Left forelimb (tissue), 1 donor: ENCODE measurements at places on chromosomes 7 and 10.

- DNase-seq: no peak
Observed at GRCh38 chr7:112888781-112889180, 98.6 kb upstream of the TMEM168 start.

DNA sequence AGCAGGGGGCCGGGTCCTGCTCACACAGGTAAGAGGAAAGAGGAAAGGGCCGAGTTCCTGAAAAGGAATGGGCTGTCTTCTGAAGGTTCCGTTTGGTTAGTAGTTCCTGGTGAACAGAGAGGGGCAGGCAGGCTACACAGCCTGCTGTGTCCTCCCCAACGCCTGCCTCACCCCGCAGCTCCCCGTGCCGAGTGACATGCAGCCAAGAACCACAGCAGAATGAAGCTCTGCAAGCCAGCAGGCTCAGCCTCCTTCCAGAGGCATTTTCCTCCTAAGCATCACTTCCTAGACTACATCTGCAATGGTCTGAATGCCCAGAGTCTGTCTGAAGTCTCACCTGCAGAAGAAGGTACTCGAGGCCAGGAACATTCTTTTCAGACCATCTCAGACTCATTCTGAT lies 202.4 kb upstream of the TCERG1L start:
- no peak for DNase-seq

DNA sequence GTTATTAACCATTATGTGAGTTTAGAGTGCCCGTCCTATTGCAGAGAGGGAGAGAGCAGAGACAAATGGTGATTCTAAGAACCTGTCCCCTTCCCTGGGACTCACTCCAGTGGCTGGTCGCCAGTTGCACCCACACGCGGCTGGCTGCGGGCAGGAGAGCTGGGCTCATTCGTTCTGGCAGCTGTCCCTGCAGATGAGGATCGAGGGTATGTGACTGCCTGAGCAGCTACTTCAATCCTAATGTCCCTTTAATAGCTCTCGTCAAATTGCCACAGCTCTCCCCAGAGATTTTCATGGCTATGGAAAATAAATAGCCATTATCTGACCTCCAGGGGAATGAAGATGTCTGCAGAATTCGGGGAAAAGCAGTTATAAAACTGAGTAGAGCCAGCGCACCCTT lies 41.6 kb downstream of the RBM28 start:
- DNase-seq: no peak

DNA sequence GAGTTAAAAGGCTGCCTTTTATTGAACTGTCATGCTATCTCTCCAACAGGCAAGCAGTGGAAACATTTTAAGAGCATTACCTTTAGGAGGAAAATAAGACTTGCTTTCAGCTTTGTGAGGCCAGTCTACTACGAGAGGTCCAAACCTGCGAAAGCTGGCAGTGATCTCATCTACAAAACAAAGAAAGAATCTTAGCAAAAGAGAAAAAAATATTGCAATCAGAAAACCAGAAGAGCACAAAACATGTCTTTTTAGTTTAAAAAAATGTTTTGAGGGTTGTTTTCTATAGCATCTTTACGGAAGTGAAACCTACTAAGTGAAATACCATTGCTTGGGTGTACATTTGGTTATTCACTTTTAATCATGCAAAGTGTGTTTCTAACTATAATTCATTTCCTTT lies 147.9 kb downstream of the CPEB3 start:
- no peak for DNase-seq

DNA sequence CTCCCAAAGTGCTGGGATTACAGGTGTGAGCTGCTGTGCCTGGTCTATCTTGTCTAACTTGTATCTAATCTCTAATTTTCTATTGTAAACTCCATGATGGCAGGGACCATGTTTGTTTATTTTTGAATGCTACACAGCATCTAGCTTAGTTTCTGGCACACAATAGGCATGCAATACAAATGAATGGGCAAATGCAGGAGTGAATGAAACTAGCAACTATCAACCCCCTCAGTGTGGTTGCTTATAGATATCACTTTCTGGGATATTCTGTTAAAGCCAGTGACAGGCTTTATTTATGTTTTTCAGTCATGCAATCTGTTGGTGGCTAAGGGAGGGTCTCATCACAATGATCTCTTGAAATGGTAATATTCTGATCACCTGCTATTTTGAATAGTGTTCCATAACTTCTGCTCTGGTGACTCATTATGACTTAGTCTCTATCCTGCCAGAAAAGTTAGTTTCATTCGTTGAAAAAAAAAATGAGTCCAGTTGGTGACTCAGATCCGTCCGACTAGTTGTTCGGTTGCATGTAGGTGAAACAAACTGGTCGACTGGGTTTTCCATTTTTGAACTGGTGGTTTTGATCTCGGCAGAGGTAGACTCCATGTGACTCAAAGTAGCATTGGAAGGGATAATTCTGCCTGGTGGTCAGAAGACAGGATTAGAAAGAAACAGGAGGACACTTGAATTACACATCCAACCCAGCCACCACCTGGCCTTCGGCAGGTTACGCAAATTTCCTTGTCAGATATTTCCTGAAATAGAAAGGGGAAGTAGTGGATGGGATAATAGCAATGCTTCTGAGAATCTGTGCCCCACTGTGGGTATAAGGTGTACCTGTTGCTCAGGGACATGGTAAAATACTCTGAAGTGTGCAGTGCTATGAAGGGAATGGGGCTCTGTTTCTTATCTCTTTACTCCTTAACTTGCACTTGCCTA lies 76.8 kb downstream of the GATA3 start:
- DNase-seq: no peak

- no peak for DNase-seq
Observed at GRCh38 chr7:18213652-18214051, 186.0 kb upstream of the PRPS1L1 start.

GRCh38 chr7:32259931-32260596 lies 189.9 kb upstream of the PDE1C start:
- no peak for DNase-seq

- DNase-seq: no peak
Observed at GRCh38 chr7:147376192-147376591, 1214.4 kb upstream of the C7orf33 start.

DNA sequence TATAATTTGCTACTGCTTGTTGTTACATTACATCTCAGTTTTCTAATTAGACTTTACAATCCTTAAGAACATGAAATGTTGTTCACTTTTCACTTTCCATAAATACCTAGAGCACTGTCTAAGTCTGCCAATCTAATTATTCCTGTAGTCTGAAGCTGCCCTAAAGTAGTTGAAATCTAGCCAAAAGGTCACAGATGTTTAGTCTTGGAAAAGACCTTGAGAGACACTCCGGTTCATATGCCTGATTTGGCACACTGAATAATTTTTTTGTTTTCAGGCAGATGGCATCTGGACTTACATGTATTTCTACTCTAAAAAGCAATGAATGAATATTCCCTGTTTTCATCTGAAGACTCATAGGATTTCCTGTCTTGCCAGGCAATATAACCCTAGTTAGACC lies 359.1 kb downstream of the ANKRD7 start:
- no peak for DNase-seq

GRCh38 chr10:106076496-106076895 lies 1088.0 kb downstream of the SORCS1 start:
- DNase-seq: no peak

- DNase-seq: no peak
Observed at GRCh38 chr7:131381069-131381838, 53.6 kb downstream of the MKLN1 start.

- no peak for DNase-seq
Observed at GRCh38 chr7:1068619-1069018, 19.3 kb upstream of the GPER1 start.

- no peak for DNase-seq
Observed at GRCh38 chr10:34275626-34276130, 539.4 kb downstream of the PARD3 start.

DNA sequence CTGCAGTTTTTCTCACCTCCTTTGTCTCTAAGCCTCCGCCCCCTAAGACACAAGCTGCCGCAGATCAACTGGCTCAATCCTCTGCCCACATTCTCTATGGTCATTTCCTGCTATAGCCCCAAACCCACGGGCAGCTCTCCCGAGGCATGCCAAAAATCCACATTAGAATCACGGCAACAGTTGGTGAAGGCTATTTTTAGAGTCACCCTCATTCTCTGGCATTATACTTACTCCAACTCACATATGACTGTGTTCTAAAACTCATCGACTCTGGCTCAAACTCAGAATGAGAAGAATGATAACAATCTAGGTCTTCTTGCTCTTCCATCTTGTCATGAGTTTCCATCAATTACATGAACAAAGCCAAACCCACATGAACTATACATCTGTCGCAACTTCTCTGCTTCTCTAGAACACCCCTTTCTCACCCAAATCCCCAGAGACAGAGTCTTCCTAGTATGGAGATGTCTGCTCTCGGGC lies 10.9 kb upstream of the KIAA1549 start:
- no peak for DNase-seq

GRCh38 chr7:31720366-31720765 lies 33.4 kb downstream of the PPP1R17 start:
- DNase-seq: no peak

- DNase-seq: no peak
Observed at GRCh38 chr10:118773041-118773440, 18.3 kb upstream of the CACUL1 start.

GRCh38 chr7:94344826-94345225 lies 49.9 kb upstream of the COL1A2 start:
- no peak for DNase-seq

DNA sequence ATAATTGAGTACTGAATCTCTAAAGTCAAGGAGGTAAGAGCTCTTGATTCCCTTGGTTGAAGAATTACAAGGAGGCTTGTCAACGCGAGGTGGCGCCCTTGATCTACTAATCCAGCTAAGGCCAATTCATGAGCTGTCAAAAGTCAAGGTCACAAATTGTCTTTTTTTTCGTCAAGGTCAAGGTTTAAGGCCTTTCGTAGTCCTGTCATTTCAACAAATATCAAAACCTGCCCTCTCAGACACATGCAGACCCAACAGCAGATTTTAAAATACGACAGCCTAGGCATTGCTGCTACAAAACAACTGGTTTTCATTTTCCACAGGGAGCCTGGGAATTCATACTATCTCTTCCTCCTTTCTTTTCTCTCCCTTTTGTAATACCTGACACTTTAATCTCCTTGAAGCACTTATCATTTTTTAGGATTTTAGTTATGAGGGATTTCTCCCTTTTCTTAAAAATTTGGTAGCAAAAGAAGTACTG lies 3.6 kb downstream of the HOXA13 start:
- DNase-seq: peak; percentile 87

DNA sequence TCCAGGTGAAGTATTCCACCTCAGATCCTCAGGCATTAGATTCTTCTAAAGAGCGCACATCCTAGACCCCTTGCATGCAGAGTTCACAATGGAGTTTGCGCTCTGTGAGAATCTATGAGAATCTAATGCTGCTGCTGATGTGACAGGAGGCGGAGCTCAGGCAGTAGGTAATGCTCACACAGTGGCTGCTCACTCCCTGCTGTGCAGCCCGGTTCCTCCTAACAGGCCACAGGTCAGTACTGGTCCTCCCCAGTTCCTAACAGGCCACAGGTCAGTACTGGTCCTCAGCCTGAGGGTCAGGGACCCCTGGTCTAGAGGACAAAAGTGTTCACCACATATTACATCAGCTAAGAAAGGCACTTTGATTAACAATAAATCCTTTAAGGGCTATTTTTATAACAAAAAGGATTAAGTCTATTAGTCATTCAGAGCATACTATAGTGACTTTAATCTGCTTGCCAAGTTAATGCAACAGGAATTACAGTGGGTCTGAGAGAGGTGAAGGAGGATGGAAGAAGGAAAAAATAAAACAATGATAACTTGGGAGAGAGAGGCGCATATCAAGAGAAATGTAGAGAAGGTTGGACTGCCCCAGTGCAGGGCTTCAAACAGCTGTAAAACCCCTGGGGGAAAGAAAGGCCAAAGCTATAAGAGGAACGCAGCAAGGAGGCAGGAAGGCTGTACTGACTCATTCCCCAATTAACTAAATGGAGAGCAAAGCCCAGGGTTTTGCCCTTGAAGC lies 49.2 kb downstream of the CUL2 start:
- no peak for DNase-seq
